CD4-positive, alpha-beta T cell treated with Interleukin-2 at 100 ng/mL for 4 hours (primary cell): ENCODE measurements at places on chromosomes 16 and 17.

DNA sequence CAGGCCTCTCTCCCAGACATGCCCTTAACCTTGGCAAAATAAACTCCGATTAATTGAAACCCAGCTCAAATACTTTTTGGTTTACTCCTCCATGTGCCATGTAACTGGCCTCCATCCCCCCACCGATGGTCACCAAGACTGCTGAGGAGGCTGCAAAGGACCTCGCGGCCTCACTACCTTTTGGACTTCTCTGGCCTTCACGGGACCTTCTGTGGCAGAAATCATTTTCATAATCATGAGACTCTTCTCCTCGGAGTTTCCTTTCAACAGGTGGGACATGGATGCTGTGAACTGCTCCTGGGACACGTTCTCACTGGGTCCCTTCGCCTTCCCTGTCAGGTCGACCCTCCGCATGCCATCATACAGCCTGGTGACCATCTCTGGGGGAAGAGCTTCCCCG lies 9.0 kb downstream of the MEAK7 start:
- DNase-seq: no peak

DNA sequence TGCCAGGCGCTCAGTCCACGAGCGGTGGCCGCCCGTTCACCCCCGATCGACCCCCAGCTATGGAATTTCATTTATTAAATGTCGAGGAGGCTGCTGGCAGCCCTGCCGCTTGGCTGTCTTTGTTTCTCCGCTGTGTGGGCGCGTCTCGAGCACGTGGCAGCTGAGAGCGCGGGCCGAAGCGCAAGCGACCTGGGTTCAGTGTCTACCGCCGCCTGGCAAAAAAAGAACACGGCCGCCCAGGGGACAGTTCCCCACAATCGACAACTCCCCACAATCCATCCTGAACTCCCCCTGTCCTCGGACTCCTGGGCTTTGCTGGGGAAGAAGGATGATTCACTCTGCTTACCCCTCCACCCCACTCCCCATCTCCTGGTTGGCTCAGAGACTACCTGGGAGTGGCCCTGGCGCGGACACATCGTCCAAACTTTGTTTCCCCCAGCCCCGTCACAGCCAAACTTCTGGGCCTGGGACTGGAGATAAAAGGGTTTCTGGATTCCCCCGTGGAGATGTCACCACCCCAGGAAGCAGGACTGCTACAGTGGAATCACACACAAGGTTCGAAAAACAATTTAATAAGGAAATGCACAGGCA lies 1.7 kb upstream of the ANKRD13B start:
- peak; percentile 12 for DNase-seq

DNA sequence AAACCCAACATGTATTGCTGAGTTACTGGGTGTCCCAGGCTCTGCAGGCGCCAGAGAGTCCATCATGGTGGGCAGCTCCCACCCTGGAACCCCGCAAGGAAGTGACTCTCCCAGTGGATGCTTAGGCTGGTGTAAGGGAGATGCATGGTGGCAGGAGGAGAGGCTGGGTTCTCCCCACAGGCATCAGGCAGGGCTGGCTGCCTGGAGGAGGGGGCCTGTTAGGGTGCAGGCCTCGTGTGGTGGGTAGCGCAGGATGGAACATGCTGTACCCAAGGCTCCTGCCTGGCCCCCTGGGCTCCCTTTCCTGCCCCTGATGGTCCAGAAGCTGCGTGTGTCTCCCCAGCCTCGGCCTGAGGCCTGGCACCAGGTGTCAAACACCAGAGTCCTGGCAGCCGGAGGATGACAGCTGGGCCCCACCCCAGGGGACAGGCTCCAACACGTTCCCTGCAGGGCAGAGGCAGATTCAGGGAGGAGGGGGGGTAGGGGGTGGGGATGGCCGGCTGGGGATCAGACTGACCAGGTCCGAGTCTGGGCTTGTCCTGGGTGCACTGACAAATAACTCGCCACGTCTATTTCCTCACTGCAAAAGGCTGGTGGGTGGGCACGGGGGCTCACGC lies 40.2 kb upstream of the CIBAR2 start:
- DNase-seq: no peak

DNA sequence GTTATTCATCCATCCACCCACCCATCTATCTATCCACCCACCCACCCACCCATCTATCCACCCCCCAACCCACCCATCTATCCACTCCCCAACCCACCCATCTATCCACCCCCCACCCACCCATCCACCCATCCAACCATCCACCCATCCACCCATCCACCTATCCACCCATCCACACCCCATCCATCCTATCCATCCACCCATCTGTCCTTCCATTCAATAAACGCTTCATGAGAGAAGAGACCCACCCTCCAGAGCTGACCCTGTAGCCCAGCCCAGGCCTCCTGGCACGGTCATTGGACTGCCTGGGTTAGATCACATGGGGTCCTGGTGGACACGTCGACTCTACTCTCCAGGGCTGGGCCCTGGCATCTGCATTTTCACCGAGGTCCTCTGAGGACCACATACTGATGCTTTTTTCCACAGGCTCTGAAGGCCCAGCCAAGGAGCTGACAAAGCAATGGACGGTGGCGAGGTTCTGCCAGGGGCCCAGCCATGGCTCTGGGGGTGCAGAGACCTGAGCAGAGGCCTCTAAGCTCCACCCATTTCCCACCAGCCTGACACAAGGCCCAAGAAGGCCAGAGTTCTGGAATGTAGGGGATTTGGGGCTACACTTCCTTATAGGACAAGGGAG lies 41.3 kb upstream of the SLC38A10 start:
- no peak for DNase-seq

DNA sequence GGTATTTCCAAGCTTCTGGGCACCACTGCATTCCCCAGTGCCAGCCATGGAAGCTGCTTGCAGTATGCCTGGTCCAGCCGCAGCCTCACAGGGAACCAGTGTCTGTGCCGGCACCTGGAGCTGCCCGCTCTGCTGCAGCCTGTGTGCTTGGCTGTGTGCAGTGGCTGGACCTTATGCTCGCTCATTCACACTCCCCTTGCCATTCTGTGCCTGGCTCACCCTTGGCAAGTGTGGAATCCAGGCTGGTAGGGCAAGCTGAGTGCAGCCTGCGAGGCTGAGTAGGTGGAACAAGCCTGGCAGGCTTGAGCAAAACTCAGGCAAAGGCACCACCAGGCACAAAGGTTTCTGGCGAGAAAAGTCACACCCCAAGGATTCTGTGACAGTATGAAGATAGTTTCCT lies 144.0 kb downstream of the MYO1D start:
- DNase-seq: no peak

DNA sequence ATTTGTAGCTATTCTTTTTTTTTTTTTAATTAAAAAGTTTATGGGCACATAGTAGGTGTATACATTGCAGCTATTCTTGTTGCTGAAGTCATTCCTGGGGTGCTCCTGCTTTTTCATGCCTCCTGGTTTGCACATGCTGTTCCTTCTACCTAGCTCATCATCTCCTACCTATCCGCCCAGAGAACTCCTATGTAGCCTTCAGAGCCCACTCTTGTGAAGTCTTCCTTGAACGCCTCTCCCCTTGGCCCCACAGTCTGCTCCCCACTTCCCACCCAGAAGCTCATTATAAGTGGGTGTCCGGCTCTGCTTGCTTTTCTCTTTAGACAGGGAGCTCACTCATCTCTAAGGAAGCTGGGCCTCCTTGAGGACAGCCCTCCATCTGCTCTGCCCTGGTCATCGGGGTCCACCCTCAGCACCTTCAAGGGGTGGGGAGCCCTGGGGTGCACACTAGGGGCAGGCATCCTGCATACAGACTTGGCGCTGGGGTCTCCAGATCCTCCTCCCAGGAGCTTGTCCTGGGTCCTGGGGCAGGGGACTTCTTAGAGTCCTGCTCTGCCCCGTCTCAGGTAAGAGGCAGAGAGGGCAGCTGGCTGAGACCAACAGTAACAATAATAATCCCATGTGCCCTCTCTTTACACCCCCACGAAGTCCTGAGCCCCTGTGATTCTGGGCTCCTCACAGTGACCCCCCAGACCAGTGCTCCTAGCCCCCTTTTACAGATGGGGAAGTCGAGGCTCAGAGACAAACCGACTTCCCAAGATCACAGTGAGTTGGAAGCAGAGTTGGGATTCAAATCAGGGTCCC lies 3.5 kb upstream of the B9D1 start:
- no peak for DNase-seq

GRCh38 chr16:84842516-84843148 lies 22.8 kb downstream of the CRISPLD2 start:
- DNase-seq: no peak

DNA sequence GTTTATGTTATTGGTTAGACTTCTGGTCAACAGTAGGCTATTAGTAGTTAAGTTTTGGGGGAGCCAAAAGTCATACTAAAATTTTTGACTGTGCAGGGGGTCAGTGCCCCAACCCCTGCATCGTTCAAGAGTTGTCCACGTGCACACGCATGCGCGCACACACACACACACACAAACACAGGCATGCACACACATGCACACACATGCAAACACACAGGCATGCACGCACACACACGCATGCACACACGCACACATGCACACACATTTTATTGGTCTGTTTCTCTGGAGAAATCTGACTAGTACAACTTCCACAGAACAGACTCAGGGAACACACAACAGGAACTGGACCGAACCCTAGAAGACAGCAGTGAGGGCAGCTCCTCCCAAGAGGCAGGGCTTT lies 24.4 kb upstream of the USP10 start:
- no peak for DNase-seq

DNA sequence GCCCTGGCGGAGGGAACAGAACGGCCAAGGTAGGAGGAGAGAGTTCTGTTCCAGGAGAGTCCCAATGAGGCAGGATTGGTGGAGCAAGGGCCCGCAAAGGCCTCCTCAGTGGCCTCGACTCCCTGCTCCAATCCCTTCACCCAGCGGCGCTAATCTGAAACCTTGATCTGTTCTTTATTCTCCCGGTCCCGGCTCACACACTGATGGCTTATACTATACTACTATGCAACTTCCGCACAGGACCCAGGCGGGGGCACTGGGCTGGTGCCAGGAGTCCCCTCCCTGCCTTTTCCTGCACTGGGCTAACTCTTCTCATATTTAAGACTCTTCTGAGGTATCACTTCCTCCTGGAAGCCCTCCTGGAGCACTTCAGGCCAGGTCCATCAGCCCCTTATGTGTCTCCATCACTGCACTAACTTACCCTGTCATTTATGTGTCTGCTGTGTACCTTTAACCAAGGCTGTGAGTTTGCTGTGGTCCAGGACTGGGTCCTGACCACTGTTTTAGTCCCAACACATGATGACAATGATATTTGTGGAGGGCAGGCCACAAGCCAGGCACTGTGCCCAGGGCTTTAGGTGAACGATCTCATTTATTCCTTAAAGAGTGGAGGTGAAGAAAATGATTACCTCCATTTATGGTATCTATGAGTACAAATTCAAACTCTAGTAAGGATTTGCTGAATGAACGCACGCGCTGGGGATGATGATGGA lies 6.8 kb downstream of the CCDC102A start:
- DNase-seq: no peak

GRCh38 chr16:81369888-81370504 lies 55.2 kb downstream of the GAN start:
- DNase-seq: no peak

- DNase-seq: no peak
Observed at GRCh38 chr16:2950353-2950724, 13.7 kb upstream of the KREMEN2 start.

GRCh38 chr16:5478036-5478435 lies 380.4 kb upstream of the EEF2KMT start:
- no peak for DNase-seq

- DNase-seq: no peak
Observed at GRCh38 chr17:30954046-30954830, 16.6 kb upstream of the RNF135 start.

DNA sequence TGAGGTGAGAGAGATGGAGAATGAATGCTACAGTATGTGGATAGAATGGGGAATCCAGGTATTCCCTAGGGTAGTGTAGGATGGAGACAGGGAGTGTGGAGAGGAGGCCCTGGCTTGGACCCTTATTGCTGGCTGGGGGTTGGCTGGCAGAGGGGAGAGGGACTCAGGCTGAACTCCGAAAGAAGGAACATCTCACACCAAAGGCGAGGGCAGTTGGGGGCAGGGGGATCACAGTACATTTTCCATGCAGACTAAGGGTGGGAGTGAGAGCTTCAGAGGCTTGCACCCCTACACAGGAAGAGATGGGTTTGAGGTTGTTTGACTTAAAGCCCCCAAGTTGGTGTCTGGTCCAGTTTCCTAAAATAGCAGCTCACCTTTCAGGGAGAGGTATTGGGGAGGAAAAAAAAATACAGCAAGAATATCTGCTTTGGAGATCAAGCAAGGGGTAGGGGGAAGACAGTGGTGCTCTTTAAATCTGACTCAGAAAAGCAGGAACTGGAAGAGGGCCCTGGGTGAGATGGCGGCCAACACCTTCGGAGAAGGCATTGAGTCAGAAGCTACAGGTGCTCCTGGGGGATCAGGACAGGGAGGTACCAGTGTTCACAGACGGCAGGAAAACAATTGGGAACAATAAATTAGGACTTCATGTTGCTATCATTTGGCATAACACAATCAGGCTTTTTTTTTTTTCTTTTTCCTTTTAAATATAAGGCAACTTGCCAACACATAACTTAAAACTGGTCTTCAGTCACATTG lies 12.4 kb downstream of the TRAF4 start:
- DNase-seq: no peak

DNA sequence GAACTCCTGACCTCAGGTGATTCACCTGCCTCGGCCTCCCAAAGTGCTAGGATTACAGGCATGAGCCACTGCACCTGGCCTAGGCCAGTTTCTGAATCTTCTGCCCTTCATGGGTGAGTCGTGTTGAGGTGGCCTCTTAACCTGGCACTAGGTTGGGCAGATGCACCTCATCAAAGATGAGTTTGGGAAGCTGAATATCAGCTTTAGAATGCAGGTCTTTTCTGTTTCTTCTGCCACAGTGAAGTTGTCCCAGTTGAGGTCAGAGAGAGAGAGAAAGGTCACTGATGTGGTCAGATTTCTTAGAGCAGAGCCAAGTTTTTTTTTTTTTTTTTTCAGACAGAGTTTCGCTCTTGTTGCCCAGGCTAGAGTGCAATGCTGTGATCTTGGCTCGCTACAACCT lies 111.3 kb upstream of the WSCD1 start:
- no peak for DNase-seq

DNA sequence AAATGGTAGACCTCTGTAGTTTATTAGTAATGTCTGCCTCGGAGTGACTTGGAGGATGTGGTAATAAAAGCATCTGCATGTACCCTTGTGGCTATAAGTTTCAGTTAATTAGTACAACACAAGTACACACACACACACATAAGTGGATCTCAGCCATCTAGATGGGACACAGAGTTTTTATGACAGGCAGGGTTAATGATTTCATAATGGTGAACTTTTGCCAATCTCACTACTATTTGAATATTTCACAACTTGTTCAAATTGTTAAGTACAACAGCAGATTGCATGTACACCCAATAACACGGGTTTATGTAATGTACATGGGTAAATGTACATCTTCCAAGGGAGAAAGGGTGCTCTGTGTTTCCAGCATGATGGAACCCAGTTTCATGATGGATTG lies 511.3 kb upstream of the HSBP1 start:
- no peak for DNase-seq

DNA sequence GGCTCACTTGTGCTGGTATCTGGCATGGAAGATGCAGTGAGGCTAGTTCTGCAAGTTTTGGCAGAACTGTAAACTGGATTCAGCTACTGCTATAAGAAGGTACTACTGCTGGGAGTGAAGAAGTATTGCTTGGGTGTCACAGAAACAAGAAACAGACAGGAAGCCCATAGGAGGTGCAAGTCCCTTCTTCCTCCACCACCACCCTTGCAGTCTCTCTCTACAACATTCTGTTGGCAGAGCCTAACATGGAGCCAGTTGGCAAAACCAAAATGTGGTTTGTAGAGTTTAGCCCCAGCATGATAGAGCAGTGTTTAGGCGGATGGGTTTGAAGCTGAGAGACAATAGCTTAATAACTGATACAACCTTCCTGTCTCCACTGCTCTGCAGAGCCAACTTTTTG lies 72.6 kb downstream of the NLK start:
- DNase-seq: no peak

- no peak for DNase-seq
Observed at GRCh38 chr17:68684949-68685357, 83.8 kb upstream of the FAM20A start.
